ENCODE measurements at places on chromosomes 6 and 20.

GRCh38 chr6:52328303-52328662 is 33.7 kb upstream of the PAQR8 start:
- no peak for DNase-seq

DNA sequence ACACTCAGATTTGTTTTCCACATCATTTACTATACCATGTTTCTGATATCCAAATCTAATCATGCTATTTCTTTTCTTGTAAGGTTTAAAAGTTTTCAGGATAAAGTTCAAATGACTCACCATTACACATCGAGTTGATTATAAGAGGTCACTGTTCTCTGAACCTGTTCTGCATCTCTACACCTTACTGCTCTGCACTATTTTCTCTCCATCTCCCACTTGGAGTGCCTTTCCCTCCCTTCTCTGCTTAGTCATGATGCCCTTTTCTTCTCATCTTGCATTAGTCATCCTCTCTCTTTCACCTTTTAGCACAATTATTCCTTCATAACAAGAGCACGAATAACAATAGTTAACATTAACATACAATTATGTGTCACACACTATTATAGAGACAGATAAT is 37.5 kb upstream of the FUT9 start:
- DNase-seq: no peak

DNA sequence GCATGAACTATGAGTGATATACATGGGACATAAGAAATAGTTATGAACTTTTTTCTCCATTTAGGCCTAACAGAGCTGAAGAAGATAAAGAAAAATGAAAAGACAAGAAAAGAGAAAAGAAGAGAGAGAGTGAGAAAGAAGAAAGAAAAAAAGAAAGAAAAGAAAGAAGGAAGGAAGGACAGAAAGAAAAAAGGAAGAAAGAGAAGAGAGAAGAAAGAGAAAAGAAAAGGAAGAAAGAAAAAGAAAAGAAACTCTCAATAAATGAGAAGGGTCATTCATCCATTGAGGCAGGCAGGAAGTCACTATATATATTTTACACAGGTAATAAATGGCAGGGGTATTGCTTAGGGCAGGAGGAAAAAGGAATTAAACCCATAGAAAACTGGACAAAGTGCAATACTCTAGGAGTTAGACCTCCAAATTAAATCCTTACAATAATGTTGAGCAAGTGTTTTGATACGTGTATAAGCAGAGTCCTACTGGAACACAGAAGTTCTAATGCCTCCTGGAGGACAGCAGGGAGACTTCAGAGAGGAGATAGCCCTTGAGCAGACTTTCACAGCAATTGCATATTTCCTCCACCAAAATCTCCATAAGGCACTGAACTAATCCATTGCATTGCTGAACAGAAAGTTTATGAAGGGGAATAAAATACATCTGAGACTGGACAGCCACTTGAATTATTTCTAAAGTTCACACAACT is 86.4 kb upstream of the TENT5A start:
- DNase-seq: no peak

DNA sequence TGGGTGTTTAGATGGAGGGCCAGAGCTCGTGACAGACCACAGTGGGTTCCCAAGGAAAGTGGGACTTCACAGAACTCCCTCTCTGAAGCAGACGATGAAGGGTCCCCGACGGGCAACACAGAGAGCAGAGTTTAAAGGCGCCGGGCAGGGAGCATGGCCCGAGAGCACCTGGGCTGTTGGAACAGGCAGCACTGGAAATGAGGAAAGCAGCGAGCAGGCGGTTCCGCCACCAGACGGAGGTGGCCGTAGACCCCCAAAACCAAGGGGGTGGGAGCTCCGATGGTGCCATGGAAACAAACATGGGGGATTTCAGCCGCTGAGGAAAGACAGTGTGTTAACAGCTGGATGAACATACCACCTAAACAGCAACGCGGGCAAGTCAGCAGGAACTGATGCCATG is 27.5 kb upstream of the INSM1 start:
- no peak for DNase-seq

- no peak for DNase-seq
Observed at GRCh38 chr6:151905072-151905471, 97.6 kb downstream of the ESR1 start.

- no peak for DNase-seq
Observed at GRCh38 chr20:62449951-62450691, 22.8 kb upstream of the RBBP8NL start.

DNA sequence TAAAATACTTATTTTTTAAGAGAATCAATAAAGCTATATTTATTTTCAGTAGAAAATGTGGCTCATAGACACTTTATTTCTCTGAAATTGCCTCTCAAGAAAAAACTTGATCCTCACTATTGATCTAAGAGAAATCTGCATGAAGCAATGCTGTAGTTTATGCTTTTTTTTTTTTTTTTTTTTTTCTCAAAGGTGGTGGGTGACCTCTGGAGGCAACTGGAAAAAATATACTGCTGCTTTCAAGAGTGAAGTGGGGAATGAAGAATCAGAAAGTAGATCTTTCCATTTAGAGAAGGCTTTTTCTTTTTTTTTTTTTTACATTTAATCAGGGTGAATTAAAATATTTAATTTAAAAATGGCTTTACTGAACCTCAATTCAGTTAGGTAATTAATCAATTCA is 169.3 kb downstream of the SLC16A10 start:
- DNase-seq: no peak

GRCh38 chr6:139135578-139136545 is 982 bp downstream of the HECA start:
- DNase-seq: no peak

DNA sequence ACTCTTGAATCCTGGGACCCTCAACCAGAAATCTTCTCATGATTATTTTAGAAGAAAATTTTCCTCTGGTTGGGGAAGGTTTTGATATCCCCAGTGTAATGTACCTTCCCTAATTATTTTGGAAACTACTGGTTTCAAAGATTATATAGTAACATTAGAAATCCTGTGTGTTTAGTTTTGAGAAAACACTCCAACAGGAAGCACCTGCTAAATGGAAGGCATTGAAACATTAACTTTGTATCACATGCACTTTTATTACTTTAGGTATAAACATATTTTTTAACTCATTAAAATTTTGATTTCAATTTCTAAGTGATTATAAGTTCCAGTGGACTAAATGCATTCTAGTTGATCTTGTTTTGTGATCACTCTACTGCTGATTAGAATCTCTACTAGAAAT is 109.3 kb downstream of the SESN1 start:
- DNase-seq: no peak

GRCh38 chr20:62377615-62378178 is 9.2 kb upstream of the RPS21 start:
- no peak for DNase-seq

GRCh38 chr20:3819411-3820047 is 818 bp upstream of the AP5S1 start:
- no peak for DNase-seq

DNA sequence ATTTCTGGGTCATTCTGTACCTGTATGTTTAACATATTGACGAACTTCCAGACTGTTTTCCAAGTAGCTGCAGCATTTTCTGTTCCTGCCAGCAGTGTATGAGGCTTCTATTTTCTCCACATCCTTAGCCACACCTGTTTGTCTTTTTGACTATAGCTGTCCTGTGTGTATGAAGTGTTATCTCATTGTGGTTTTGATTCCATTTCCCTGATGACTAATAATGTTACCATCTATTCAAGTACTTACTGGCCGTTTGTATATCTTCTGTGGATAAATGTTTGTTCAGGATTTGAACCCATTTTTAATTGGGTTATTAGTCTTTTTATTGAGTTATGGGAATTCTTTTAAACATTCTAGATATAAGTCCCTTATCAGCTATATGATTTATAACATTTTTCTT is 95.2 kb downstream of the JAG1 start:
- DNase-seq: no peak

GRCh38 chr20:50281831-50282591 is 91.4 kb downstream of the CEBPB start:
- DNase-seq: no peak

GRCh38 chr6:168562576-168563151 is 121.7 kb downstream of the SMOC2 start:
- no peak for DNase-seq

- no peak for DNase-seq
Observed at GRCh38 chr6:112831022-112831421, 483.9 kb downstream of the RFPL4B start.

DNA sequence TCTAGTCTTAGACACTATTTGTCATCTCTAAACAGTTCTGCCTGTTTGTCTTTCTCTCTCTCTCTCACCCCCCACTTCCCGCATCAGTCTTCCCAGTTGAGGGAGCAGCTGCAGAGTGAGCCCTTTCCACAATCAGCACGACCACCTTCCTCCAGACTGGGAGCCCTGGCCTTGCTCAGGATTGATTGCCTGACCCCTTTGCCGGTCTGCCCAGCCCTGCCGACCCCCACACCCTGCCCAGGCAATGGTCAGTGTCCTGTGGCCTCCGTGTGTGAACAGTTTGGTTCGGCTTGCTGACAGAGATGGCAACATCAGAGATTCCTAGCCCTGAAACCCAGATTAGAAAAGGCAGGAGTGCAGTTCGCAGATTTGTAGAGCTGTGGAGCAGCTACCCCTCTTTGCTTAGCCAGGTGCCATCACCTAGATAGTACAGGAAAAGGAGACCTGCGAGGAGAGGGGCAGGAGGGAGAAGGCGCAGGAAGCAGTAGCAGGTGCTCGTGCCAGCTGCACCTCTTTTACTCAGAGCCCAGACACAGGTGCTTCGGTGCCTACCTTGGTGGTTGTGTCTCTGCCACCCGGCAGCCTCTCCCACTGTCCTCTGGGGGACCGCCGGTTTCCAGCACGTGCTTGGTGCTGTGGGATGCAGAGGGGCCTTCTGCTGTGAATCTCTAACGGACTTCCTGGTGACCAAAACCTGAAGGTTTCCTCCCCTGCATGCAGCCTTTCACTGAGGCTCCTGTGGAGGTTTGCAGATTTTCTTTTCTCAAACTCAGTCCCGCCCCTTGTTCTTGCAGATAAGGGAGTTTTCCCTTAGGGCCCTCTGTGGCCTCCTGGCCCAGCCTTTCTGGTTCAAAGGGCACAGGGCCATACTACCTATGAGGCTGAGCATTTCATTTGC is 92.4 kb downstream of the SCML4 start:
- DNase-seq: no peak

DNA sequence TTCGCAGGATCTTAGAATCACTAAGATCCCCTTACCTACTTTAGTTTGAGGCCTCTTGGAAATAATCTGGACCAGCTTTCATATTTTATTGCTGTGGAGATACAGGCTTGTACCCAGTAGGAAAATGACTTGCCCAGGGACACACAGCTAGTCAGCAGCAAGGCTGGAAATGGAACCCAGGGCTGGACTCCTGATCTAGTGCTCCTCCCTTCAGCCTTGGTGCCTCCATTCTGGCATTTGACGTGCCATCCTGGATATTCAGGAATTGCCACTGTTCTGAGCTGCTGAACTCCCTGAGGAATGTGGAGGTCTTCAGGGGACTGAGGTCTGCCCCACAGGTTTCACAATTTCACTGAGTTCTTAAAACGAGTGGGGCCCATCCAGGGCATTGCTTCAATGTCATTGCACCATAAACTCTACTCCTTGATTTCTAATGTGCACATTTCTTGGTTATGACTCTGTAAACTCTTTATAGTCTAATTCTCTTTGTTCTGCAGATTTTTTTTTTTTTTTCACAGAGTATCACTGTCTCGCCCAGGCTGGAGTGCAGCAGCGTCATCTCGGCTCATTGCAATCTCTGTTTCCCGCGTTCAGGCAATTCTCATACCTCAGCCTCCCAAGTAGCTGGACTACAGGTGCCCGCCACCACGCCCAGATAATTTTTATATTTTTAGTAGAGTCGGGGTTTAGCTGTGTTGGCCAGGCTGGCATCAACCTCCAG is 26.7 kb upstream of the CDKN1A start:
- DNase-seq: no peak

DNA sequence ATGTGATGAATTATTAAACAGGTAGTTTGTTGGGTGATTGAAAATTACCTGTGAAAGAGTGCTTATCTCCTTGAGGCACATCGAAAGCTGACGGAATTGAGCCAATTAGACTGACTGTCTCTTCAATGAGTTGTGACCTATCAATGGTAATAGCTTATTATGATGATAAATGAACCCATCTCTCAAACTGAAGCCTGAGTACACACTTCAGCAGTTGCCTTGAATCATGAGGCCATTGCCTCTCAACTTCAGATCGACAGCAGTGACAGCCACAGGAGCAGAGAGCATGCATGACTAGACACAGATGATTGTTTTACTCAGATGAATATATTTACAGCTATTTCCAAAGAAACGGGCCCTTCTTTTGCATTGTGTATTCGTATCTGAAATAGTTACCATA is 323.9 kb downstream of the LAMA2 start:
- DNase-seq: no peak

DNA sequence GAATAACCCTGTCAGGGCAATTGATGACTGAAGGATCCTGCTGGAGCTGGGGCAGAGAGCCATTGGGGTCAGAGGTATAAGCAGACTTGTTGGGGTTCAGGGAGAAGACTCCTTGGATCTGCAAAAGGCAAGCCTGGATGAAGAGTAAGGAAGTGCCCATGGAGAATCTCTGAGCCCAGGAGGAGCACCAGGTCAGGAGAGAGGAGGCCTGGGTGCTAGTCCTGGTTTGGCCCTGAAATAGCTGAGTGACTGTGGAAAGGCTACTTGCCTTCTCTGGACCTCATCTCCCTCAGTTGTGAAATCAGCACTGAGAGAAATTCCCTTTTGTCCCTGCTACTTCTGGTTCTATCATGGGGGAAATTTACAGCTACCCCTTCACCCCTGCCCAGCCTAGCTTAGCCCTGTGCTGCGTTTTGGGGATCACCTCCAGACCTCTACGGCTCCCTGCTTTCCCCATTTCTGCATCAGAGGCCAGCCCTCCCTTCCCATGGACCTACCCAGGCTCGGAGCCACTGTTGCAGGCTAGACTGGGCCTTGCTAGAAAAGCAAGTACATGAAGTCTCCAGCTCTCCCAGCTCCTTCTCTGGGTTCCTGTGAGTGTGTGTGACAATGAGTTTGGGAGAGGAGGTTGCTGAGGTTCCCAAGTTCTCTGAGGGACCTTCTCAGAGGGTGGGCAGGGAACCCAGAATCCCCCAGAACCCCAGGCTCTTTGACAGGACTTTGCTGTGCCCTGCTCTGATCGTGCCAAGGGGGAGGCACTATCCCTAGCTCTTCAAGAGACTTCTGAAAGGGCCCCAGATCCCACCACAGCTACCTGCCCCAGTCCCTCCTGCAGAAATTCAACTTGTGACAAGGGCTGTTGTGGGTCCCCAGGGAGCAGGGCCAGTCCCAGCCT is 2.3 kb upstream of the NCR2 start:
- DNase-seq: no peak

GRCh38 chr6:157534134-157534871 is 153.3 kb downstream of the ZDHHC14 start:
- DNase-seq: no peak

All from activated CD8-positive, alpha-beta memory T cell treated with anti-CD3 and anti-CD28 coated beads for 1 hour (primary cell).